ENCODE measurements at places on chromosomes 4 and X.

DNA sequence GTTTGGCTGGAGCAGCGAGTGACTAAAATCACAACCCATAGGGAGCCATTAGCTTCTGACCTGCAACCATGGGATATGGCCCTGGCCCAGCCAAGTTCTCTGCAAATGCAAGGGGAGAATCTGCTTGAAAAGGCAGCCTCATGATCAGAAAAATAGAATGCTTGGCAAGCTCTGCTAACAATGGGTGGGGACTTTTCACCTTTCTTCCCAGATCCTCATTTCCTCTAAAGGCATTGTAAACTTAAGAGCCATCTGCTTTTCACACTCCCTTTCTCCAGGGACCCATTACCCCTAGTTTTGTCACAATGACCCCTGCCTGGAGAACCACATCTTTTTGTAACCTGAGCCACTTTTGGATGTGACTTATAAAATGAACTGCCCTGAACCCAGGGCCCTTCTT lies 104.3 kb downstream of the PARM1 start:
- no peak for DNase-seq

GRCh38 chr4:175827516-175827915 lies 15.5 kb upstream of the GPM6A start:
- no peak for DNase-seq

DNA sequence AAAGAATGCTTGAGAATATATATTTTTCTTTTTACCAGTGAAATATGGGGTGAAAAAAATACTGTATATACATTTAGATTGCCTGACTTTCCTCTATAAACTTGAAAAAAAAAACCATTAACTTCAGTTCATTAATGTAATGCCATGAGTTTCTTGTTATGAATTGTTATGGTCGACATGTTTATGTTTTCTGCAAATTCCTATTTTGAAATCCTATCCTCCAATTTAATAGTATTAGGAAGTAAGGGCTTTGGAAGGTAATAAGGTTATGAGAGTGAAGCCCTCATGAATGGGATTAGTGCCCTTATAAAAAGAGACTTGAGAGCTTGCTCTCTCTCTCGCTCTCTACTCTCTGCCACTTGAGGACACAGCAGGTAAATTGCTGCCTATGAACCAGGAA lies 211.4 kb downstream of the LDB2 start:
- no peak for DNase-seq

DNA sequence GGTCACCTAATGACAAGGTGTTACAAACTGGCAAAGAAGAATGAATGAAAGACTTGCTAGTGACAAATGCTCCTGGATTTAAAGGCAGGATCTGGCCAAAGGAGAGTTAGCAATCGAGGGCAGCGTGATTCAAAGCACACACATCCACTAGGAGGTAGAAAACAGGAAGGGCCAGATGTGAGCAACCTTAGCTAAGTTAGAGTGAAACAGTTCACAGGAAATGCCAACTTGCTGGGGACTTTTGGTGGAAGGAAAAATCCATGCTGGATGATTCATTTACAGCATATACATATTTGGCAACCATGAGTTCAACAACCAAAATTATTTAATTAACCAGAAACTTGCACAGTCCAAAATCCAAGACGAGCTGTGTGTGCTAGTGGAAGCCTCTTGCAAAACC lies 276.9 kb downstream of the PTTG2 start:
- DNase-seq, result no peak

DNA sequence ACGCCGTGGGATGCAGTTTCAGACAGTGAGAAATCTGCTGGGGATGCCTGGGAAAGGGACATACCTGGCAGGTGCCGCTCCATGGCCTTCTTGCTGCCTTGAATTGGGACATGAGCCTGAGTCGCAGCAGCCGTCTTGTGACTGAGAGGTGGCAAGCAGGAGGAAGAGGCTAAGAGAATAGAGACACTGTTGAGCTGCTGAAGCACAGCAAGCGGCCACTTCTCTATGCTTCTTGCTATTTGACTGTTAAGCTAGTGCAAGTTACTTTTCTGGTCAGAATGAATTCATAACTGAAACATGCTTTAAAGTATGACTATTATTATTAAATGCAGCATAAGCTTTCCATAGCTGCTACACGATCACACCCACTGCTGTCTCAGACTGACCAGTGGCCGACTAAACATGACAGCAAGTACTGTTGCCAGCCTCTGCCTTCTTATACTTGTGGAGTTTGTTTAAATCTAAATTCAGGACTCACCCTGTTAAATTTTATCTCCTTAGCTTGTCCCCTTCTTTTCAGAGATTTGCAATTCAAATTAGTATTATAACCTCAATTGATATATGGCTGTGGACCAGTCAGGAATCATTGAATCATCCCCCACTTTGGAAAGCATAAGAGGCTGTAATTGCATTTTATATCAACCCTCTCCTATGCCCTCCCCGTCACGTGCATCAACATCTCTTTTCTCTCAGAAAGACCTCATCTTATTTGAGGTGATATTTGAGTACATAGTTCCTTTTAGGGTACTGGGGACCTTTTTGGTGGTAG lies 24.8 kb upstream of the ACSL1 start:
- no peak for DNase-seq

DNA sequence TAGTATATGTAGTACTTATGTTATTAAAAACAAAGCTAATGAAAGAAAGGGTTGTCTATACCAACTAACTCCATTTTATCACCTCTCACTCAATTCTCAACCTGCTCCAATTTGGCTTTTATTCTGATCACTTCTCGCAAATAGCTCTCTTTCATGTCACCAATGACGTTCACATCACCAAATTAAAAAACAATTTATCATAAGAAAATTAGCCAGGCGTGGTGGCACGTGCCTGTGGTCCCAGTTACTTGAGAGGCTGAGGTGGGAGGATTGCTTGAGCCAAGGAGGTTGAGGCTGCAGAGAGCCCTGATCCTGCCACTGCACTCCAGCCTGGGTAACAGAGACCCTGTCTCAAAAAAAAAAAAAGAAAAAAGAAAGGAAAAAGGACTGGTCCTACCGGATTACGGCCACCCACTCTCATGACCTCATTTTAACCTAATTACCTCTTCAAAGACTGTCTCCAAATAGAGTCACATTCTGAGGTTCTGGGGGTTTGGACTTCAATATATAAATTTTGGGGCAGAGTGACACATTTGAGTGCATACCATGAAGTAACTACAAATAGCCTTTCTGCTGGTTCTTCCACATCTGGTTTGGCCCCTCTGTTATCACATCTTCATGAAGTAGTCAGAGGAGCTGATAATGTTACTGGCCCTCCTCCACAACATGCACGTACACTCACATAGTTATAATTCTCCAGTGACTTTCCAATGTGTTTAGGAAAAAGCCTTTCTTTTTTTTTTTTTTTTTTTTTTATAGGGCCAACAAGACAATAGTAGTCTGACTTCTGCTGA lies 15.8 kb upstream of the RBMX start:
- no peak for DNase-seq

DNA sequence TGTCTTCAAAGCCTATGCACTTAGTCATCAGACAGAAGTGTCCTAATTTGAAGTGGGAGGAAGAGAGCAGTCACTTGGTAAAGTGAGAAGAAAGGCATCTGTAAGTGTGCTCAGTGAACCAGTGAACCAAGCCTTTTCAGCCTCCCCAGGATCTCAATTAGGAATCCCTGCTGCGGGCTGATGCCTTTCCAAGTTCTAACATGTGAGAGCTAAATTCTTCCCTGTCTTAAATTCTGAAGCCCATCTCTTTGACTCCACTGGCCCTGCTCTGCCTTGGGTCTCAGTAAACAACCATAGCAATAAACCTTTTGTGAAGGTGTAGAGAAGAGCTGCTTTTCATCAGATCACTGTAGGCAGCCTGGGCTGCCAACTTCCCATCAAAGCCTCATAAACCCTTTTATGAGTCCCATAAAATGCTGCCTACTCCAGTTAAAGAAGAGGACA lies 701.2 kb upstream of the LCORL start:
- DNase-seq, result no peak

- no peak for DNase-seq
Measured at GRCh38 chrX:77061022-77061421, 386.2 kb upstream of the FGF16 start.

DNA sequence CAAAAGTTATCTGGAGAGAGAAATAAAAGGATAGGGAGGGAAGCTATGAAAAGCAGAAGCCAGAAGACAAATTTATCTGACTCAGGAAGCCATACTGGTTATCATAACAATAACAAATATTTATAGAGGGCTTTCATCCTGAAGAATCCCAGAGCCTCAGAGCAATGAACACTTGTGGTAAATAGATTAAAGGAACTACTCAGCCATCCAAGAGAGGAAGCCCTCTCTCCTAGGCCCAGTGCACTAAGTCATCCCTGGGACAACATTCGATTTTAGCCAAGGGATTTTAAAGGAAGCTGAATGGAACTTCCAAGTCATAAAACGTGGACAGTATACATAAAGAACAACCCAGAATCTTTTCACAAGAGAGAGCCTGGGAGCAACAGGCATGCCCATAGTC lies 76.9 kb downstream of the COL4A6 start:
- DNase-seq, result no peak

DNA sequence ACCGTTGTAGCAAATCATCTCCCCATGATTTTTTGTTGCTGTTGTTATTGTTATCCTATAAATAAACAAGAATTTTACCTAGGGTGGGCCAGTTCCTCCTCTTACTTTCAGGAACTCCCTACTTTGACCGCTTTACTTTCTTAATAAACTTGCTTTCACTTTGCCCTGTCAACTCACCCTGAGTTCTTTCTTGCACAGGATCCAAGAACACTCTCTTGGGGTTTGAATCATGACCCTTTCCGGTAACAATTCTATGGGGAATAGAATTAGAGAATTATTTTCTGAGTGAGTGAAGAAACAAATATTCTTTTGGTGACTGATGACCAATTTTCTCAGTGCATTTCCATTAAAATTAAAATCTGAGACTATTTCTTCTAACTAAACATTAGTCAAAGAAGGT lies 584.0 kb upstream of the TENM3 start:
- DNase-seq, result no peak

DNA sequence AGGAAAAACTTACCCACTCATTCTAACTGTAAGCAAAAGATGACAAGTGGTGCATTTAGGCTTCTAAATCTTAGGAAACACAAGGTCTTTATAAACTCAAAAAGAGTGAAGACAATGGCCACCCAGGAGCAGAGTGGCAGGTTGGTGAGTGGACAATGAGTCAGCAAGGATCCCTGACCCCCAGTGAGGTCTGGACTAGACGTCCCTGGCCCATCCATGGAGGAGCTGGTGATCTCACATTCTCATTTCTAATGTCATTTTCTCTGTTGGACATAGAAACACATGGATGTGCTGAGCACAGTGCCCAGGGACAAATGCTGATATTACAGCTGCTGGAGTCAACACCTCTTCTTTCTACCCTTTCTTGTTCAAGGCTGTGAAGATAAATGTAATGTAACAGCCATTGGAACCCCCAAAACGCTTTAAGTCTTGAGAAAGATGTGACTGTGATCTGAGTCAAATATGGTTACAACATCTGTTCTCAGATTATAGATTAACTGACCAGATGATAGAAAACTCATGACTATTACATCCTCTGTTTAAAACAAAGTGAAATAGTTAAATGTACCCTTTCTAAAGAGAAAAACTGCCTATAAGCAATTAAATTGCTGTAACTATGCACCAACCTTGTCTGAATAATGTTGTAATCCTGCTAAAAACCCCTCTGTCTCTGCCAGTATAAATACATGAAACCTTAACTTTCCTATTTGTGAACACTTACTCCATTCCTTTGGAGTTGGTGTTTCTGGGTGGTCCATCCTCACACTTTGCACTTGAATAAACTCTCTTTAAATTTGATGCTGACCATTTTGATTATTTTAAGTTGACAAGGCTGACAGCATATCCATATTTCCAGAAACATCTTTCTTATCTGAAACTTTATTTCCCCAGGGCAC lies 92.7 kb downstream of the USP46 start:
- no peak for DNase-seq

DNA sequence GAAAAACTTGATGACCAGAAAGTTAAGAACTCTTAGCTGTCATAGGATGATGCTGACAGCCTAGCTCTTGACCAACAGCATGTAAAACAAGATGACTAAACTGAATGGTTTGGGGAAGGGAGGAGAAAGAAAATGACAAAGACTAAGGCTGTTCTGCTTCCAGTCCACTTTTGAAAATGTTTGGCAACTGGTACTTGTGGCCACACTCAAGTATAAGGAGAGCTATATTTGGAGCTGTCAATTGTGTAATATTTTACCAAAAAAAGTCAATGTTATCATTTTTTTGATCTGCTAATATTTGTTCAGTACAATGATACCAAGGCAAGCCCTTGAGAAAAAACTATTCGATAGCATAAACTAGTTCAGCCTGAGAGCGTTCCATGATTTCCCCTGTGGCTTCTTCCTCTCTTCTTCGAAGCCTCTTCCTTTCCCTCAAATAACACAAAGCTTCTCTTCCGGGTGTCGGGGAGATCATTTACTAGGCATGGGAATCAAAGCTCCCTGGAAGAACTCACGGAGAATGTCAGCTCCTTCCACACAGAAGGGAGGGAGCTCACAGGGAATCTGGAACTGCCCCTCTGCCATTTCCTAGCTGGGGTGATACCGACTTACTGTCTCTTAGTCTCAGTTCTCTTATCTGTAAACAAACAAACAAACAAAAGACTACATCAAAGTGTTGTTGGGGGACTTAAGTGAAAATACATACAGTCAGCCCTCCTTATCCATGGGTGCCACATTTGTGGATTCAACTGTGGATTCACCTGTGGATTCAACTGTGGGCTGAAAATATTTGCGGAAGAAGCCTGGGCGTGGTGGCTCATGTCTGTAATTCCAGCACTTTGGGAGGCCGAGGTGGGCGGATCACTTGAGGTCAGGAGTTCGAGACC lies 82.6 kb downstream of the SCD5 start:
- no peak for DNase-seq

DNA sequence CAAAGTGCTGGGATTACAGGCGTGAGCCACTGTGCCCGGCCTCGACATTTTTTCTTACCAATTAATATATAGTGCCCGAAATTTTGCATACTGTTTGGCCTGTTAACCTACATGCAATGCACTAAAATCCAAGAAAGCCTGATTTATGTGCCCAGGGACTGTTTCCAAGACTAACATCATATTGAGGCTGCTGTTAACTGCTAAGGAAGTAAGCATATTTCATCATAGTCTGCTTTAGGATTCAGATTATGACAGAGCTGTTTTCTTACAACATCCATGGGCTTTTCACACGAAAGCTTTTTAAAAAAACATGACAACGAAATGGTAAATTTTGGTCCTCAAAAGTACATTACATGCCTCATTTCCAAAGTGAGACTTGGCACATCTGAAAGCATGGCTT lies 84.4 kb downstream of the STOX2 start:
- no peak for DNase-seq

GRCh38 chr4:76028350-76028765 lies 5.1 kb upstream of the CXCL10 start:
- no peak for DNase-seq

GRCh38 chr4:165763640-165764039 lies 109.4 kb upstream of the TLL1 start:
- DNase-seq, result no peak

- DNase-seq, result no peak
Measured at GRCh38 chr4:56531149-56531770, 25.7 kb downstream of the ARL9 start.

GRCh38 chrX:28133763-28134162 lies 152.5 kb upstream of the DCAF8L1 start:
- DNase-seq, result no peak

Measured in stimulated activated effector memory CD8-positive, alpha-beta T cell treated with anti-CD3 and anti-CD28 coated beads, Interleukin-12 subunit alpha, Interleukin-12 subunit beta, amount 100 ng/mL, for 72 hours (primary cell).